Stimulated activated CD4-positive, alpha-beta T cell treated with anti-CD3 and anti-CD28 coated beads, Interleukin-15, amount 100 ng/mL, for 48 hours (primary cell): ENCODE measurements at places on chromosomes 6 and 20.

GRCh38 chr20:37896932-37897548 is 5.9 kb upstream of the VSTM2L start:
- DNase-seq, result no peak

DNA sequence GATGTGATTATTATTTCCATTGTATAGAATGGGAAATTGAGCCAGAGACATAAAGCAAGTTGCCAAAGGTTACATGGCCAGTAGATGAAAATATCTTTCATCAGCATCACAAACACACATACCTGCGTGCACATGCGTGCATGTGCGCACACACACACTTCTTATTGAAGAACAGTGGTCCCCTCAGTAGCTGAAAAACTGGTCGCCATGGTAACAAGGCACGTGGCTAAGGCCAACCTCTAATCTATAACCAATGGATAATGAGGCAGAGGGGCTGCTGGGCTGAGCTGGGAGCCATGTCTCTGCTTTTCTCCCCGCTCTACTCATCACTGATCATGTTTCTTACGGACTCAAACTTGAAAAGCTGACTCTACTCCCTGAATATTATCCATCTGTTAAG is 60.3 kb downstream of the NRSN1 start:
- no peak for DNase-seq

- no peak for DNase-seq
Observed at GRCh38 chr20:54337144-54337543, 129.3 kb downstream of the PFDN4 start.

GRCh38 chr6:90846824-90847223 is 260.0 kb upstream of the MAP3K7 start:
- DNase-seq, result no peak

DNA sequence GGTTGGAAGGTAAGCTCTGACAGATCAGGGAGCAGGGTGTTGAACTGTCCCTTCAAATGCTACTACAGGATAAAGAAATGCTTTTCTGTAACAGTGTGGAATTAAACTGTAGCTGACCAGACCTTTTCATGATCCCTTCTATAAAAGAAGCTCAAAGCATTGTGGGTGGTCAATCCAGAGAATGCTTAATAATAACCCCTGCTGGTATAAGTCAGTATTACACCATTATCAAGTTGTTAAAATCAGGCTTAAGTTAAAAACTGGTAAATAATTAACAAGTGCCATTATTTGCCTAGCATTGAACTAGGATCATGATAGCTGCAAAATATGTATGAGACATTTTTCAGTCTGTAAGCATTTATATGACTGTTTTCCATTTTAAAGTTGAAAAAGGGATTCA is 468.9 kb downstream of the PKHD1 start:
- no peak for DNase-seq

DNA sequence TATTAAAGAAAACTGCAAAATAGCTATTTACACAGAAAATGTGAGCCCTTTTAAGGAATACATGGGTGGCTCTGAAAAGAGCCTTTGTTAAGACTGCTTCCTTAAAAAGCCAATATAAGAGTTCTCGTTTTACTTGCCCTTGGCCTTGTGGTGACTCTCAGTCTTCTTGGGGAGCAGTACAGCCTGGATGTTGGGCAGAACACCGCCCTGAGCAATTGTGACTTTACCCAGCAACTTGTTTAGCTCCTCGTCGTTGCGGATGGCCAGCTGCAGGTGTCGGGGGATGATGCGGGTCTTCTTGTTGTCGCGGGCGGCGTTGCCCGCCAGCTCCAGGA is 111.5 kb downstream of the HFE start:
- no peak for DNase-seq

GRCh38 chr20:33909331-33909921 is 84.3 kb upstream of the RALY start:
- no peak for DNase-seq

DNA sequence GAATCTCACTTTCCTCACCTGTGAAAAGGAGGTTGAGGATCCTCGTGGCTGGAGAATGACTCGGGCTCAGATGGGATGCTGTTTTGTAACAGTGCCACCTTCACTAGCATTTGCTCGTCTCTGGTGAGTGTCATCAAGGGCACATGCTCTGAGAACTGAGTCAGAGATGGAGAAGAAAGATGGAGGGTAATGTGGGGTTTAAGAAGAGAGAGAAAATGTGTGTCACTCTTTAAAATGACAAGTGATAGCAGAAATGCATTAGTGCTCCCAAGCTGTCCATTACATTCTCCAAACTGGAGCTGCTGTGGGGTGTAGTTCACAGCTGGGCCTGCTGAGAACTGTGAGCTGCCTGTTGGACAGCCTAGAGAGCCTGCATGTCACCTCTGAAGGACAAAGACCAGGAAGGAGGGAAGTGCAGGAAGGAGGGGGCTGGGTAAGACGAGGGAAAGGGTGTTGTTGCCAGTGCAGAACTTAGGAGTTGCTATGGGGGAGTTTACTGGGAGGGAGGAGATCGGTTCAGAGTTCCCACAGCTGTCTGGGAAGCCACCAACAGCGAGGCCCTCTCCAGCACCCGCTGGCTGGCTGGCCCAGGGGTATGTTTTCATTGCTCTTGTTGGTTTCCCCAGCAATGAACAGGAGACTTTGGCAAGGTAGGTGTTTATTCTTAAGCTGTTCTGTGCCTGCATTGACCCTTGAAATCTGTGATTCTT is 19.8 kb downstream of the GMPR start:
- DNase-seq, result no peak

GRCh38 chr6:56843476-56844349 is 111.2 kb upstream of the BEND6 start:
- DNase-seq, result peak; percentile 53

DNA sequence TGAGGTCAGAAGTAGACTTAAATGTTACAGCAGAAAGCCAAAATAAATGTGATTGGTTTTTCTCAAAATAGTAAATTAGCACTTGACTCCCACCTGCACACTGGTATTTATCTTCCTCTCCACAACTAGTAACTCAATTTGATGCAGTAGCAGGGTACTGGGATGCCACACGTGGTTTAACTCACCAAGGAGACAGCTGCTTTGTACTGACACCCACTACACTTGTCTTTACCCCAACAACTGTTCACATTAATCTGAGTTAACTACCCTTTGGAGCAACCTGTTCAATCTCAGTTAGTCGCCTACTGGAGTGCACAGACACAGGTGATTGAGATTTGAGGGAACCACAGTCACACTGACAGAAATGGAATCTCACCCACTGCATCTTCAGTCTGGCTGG is 242.1 kb downstream of the PRKN start:
- no peak for DNase-seq

GRCh38 chr20:41984031-41984430 is 365.9 kb upstream of the CHD6 start:
- DNase-seq, result no peak

DNA sequence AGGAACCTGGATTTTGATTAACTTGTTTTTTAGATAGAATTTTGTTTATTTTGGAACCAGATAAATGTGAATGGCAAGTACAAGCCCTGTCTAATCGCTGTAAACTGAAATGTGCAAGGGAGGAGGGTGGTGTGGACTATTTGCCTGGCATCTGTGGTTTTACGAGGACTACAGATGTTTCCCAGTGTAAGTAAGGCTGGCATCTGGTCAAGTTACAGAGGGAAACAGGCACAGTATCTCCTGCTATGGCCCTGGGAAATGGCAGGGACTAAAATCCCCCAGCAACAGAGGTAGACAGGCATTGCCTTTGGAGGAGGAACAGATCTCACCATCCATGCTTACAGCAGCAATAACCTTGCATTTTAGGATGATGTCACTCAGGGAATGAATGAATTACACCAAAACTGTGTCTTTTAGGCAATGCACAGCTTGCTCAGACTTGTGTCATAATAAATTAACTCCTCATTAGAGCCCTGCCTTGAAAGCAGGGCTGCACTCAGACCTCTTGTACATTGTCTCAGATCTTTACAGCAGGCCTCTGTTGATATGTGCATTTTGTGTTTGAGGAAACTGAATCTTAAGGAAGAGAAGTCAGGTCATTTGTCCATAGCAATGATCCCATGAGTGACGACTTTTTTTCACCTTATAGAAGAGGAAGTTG is 96.2 kb downstream of the TCP11 start:
- no peak for DNase-seq

GRCh38 chr6:22240025-22240424 is 56.8 kb downstream of the PRL start:
- DNase-seq, result no peak

DNA sequence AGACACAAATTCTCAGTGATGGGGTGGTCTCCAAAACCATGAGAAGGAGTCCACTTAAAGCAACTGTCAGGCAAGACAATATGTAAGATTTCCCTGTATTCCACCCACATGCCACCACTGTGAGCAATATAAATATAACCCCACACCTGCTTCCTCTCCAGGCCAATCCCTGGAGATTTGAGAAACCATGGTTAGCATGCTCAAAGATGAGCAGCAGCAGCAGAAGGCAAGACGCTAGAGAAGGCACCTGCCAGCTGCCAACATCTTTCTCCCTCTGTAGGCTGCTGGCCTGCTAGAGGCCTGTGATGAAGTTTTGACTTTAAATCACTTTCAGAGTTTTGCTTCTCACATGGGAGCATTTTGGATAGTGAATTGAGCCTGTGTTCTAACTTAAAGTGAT is 7.9 kb upstream of the SOD2 start:
- no peak for DNase-seq

- no peak for DNase-seq
Observed at GRCh38 chr6:41346441-41346840, 11.0 kb downstream of the NCR2 start.

GRCh38 chr20:6094063-6094462 is 28.8 kb downstream of the FERMT1 start:
- DNase-seq, result no peak

DNA sequence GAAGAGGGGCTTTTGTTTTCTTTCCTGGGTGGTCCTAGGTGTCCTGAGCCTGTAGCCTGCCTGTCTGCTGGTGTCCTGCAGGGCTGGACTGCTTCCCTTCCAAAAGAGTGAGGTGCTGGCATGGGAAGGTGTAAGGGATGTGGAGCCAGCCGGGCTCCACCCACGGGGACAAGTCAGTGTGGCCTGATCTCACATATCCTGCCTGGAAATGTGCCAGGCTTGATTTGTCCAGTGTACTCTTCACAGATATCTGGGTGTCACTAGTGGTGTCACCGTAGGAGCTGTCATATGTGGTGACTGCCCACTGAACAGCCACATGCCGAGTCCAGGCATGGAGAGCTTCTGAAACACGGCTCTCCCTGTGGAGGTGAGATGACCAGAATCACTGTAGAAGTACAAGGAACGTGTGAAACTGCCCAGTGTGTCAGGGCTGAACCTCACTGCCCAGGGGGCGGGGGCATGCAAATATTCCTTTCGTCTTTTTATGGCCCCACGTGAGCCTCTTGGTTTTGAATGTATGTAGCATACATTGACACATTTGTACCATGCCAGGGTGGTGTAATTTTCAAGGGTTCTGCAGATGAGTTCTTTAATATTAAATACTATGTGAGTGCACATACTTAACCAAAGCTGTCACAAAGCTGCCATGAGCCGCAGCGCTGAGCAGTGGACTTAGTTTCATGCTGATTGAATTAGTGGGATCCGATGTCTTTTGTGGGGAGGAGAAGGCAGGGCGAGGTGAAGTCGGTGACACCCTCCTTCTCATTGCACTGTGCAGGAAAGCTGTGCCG is 55.8 kb downstream of the CDH4 start:
- no peak for DNase-seq

- peak; percentile 59 for DNase-seq
Observed at GRCh38 chr20:47663354-47664067, 121.8 kb downstream of the SULF2 start.

- DNase-seq, result no peak
Observed at GRCh38 chr20:22411627-22412450, 172.5 kb downstream of the FOXA2 start.

DNA sequence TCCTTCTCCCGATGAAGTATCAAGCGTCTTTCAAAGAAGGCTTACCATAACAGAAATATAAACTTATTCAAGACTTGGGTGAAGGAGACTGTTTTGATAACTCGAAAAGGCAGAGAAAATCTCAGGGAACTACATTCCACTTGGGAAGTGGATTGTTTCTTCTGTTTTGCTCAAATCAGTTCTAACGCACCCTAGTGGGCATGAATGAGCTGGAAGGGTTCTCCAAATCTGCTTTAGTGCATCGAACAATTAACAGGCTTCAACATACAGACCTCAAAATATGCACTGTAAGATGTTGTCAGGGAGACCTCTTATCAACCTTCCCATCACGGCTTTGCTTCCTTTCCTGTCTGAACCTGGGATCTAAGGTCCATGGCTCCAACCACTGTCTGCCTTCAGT is 392.5 kb downstream of the CD83 start:
- no peak for DNase-seq

- DNase-seq, result no peak
Observed at GRCh38 chr6:24195836-24196597, 70.0 kb downstream of the NRSN1 start.

DNA sequence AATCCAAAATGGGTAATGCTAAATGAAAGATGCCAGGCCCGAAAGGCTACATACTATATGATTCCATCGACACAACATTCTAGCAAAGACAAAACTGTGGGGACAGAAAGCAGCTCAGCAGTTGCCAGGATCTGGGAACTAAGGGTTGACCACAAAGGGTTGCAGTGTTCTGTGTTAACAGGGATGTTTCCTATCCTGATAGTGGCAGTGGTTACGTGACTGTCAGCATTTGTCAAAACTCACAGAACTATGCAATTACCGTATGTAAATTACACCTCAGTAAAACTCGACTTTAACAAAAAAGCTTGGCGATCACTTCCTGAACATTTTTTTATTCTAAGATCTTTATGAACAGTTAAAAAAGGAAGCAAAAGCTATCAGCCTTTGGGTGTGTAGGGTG is 83.9 kb downstream of the BANF2 start:
- DNase-seq, result no peak

DNA sequence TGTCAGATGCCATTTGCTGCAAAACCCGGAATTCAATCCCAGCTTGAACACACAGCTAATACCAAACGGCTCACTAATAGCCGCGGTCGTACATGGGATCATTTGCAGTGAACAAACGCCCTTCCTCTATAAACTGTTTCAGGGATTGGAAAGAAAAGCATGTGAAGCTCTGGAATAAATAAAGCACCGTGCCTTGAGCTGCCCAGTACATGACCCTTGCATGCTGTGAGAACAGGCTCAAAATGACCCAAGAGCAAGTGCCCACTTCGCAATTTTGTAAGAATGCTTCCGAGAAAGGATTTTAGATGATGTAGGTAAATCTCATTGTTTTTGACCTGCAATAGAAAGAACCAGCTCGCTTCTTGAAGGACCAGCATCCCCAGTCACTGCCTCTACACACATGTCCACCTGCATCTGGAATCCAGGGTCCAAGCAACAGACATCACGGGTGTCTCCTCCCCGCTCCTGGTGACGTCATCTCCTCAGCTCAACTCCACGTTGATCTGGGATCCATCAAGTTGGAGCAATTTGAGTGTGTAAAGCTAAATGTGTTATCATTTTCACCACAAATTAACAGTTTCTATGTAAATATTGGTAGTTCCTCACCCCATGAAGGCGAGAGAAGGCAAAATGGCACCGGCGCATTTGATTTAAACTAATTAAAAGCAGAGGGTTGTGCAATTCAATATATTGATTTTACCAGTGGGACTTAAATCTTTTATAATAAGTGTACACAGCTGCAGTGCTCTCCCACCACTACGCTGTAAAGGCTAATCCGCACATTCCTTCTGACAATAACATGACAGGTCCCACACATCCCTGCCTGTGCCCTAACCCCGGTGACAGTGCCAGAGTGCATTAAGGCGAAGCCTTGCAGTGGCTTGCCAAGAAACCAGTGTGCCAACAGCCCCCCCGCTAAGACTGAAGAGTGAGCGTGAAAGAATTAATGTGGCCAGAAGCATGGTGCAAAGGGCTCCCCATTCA is 6.2 kb downstream of the BMP7 start:
- no peak for DNase-seq

- DNase-seq, result no peak
Observed at GRCh38 chr6:159829526-159829925, 29.4 kb downstream of the PNLDC1 start.

GRCh38 chr20:50304501-50304856 is 113.8 kb downstream of the CEBPB start:
- no peak for DNase-seq
